ENCODE measurements at places on chromosomes 12 and 14. TPM values are rescaled to one million over a fixed set of nuclear protein-coding genes. Genes with fewer than 3 reads are reported as not detected.

CIROP gene
- not detected for total RNA-seq

ABCD2 gene
- not detected for total RNA-seq

SYCP3 gene
- 0.09 TPM for total RNA-seq

SDS gene
- not detected for total RNA-seq

MBD6 gene
- 9.5 TPM for total RNA-seq

CALCOCO1 gene
- 50.7 TPM for total RNA-seq

TMEM179 gene
- not detected for total RNA-seq

OR8S1 gene
- total RNA-seq, result not detected

IL31 gene
- not detected for total RNA-seq

All from endothelial cell of coronary artery (primary cell).